ENCODE measurements at places on chromosomes 3 and 15.
A peak's percentile ranks its signal among the peaks of the same experiment; 100 is the strongest.

GRCh38 chr3:190840146-190840545, 22.3 kb downstream of the GMNC start:
- DNase-seq, result no peak

DNA sequence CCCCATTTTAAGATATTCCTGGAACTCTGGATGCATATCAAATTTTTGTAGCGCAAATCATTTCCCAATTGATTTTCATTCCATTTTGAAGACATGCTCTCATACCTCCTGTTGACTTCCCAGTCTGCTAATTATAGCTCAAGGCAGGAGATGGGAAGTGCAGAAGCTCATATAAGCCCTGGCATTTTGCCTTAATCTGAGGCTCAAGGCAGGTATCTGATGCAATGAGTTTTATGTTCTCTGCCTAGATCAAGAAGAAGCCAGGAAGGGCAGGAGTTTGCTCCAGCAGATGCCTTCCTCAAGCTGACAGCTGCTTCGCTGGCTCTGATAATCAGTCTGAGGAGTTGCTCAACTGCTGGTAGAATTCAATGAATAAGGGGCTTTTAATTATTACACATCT, 65.6 kb upstream of the NEDD4 start:
- DNase-seq, result no peak

DNA sequence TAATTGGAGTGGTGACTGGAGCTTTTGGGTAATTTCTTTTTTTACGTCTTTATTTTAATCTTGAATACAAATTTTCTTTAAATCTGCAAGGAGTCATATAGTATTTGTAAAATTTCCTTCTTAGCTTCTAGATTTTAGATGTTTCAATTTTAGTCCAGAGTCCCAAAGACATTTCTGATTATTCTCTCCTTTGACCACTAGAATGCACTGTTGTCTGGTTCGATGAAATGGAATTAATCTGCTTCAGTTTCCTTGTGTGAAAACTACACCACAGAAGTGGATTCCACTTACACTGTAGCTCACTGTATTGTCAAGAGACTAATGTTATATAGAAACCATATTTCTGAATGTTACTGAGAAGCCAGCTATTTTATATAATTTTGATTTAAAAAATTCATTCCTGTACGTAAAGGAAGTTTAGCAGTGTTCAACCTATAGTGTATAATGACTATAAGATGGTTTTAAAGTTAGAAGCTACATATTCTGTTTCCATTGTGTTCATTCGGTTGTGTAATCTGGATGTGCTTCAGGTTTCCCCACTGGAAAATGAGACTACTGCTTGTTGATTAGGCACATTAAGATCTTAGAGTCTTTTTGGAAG, 6.1 kb downstream of the GRAMD1C start:
- no peak for DNase-seq

DNA sequence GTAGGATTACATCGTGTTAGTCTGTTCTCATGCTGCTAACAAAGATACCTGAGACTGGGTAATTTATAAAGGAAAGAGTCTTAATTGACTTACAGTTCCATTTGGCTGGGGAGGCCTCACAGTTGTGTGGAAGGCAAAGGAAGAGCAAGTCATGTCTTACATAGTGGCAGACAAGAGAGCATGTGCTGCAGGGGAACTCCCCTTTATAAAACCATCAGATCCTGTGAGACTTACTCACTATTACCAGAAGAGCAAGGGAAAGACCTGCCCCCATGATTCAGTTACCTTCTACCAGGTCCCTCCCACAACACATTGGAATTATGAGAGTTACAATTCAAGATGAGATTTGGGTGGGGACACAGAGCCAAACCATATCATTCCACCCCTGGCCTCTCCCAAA, 3.4 kb downstream of the SLC25A26 start:
- DNase-seq, result peak; percentile 5

DNA sequence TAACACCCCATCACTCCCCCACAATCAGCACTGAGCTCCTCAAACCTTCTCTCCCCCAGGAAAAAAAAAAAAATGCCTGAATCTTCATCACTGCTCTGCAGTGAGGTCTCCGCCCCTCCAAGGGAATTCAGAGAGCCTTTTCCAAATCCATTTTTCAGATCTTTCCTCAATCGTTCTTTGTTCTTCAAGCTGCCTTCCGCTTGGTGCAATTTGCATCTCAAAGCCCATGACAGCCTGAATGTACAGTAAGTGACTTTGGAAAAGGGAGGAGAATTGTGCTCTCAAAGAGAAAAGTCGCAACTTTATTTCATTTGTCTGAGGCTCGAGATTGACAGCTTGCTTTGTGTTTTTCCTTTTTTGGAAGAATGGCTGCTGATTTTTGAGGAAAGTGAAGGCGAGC, 75.0 kb downstream of the CORO2B start:
- DNase-seq, result no peak

DNA sequence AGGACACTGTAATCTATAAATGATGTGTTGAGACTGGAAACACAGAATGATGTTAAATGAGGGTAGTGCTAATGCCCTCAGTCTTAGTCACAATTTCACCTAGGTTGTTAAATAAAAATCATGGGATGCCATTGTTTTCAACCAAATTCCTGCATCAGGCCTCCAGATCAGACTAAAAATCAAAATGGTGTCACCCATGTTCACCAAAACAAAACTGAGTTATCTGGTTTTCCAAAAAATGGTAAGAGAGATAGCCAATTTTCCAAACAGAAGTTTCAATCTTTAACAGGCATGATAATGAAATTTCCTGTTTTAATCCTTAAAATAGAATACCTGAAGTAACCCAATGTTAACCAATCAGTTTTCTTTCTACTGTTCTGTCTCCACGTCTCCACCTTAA, 2.2 kb upstream of the PIAS1 start:
- DNase-seq, result no peak

- DNase-seq, result no peak
Measured at GRCh38 chr3:194223951-194224350, 88.0 kb downstream of the HES1 start.

- DNase-seq, result no peak
Measured at GRCh38 chr3:9916734-9917680, at the start of gene IL17RC. IL17RC (plus strand) TSS chr3:9917098; CDS start chr3:9917316, 218 bp downstream.
